Fibroblast of gingiva (primary cell): ENCODE measurements at places on chromosomes 1 and 21.

DNA sequence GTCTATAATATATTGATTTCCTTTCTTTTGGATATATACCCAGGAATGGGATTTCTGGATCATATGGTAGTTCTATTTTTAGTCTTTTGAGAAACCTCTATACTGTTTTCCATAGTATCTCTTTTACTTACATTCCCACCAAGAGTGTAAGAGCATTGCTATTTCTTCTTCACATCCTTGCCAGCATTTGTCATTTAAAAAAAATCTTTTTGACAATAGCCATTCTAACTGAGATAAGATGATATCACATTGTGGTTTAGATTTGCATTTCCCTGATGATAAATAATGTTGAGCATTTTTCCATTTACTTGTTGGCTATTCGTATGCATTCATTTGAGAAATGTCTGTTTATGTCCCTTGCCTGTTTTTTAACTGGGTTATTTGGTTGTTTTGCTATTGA, 467.4 kb downstream of the COL11A1 start:
- no peak for DNase-seq

GRCh38 chr1:80369780-80370179, 1363.2 kb upstream of the ADGRL4 start:
- no peak for DNase-seq

- no peak for DNase-seq
These were observed 39.8 kb upstream of the RGS8 start for GRCh38 chr1:182724215-182724614.

GRCh38 chr1:54750596-54750995, 13.7 kb downstream of the PARS2 start:
- no peak for DNase-seq

DNA sequence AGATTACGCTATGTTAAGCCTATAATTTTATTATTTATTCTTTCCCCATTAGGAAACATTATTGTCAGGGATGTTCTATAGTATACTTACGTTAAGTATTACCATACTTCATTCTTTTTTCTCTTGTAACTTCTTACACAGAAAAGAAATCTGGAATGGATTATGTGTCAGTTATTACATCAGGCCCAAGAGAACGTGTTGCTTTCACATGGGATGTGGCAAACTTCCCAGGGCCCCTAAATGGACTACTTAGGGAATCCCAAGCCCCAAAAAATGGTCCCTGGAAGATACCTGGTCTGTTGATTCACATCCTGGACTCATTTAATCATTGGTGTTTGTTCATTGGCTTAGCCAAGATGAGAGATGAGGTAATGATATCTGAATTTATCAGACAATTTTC, 249.8 kb downstream of the NRIP1 start:
- peak; percentile 37 for DNase-seq

GRCh38 chr1:15156807-15157380, 3.3 kb downstream of the TMEM51 start:
- no peak for DNase-seq

DNA sequence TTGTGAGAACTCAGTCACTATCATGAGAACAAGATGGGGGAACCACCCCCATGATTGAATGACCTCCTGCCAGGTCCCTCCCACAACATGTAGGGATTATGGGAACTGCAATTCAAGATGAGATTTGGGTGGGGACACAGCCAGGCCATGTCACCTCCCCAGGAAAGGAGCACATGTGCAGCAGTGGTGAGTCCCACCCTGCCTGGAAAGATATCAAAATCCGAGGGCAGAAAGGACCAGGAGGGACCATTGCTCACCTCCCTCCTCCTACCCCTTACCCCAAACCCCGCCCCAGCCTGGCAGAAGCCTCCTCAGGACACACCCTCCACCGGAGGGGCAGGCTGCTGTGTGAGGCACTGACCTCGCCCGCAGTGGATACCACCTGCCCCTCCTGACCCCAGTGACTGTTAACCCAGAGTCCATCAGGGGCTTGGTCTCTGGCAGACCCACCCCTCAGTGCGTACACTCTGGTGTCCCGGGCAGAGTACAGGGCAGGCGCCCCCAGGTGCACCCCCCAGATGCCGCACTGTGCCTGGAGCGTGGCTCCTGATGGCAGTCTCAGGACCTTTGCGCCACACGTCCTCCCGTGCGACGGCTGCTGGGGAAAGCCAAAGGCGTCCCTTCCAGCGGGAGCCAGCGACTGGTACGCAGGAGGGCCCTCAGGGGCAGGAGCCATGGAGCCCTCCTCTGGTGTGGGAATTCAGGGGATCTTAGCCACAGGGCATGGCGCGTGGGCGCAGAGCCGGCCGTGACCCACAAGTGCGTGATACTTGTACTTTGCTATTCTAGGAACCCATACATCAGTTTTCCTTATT, 20.9 kb downstream of the PDXK start:
- no peak for DNase-seq

DNA sequence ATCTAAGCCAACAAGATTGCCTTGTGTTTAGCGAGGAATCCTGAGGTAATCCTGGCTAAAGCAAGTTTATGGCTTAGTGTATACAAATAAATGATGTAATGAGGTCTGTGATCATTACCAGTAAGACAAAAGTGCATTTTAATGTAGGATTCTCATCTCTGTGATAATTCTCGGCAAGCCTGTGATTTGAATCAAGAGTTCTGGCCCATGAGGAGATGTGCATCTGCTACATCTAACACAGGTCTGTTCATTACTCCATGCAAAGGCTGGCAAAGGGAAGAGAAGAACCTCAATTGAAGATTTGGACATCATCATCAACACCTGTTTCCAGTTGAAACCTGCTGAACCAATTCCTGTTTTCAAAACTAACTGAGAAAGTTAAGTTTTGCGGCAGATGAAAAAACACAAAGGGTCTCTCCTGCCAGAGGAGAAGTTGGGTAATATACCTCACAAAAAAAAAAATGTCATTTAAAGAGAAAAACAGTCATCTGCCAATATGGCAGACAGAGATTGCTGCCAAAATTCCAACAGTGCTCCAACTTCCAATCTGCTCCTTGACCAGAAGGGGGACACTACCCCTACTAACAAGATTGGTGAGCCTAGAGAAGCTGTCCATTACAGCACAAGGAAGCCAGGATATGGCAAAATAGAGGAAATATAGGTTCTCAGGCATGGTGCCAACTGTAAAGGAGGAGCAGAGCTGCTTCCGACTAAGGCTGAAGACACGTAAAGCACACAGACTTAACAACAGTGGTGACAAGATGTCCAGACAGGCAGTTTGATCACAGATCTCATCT, 453.7 kb downstream of the TTLL7 start:
- no peak for DNase-seq

GRCh38 chr1:145961425-145962156, 2.8 kb downstream of the ANKRD34A start:
- DNase-seq = no peak

- DNase-seq = no peak
These were observed 105.3 kb downstream of the BACH1 start for GRCh38 chr21:29403922-29404538.

DNA sequence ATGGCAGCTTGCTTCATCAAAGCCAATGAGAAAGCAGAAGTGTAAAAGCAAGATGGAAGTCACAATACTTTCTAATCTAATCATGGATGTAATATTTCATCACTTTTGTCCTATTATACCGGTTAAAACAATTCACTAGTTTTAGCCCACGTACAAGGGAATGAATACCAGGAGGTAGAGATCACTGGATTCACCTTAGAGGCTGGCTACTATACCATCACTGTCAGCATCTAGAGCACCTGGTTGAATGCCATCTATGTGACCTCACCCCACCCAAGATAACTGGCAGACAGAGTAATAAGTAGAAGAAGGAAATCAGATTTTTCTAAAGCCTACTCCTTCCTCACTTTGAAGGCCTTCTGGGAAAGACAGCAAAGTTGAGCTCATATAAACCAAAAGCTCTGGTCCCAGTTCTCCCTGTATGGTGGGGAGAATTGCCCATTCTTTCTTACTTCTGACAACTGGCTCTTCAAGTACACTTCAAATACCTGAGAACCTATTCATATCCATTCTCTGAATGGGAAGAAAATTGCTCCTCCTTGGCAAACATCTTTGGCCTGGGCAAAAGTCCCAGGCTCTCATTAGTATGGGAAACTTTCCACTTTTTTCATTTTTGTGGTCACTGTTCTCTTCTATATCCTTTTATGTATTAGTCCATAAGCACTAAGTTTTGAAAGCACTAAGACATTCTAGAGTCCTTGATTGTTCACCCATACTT, 24.8 kb downstream of the HSD3B1 start:
- DNase-seq = no peak

- no peak for DNase-seq
These were observed 100.1 kb upstream of the SLC2A1 start for GRCh38 chr1:43058545-43059360.

DNA sequence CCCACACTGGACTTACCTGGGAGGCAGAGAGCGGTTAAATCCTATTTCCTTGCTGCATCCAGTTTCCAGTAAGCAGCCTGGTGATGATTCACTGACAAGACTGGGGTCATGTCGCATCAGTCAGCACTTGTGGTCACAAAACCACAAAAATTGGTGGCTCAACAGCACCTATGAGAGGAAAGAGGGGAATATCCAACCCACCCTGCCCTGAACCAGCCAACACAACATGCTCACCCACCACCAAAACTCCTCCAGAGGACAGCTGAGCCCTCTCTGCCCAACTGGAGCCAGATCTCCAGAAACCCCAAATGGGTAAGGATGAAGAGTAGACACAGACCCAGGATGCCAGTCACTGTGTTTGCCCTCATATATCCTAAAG, 64.0 kb downstream of the CD46 start:
- DNase-seq = no peak

GRCh38 chr1:111369177-111369576, 58.4 kb downstream of the OVGP1 start:
- DNase-seq = no peak

GRCh38 chr1:37824001-37824400, 16.0 kb upstream of the YRDC start:
- DNase-seq = no peak

GRCh38 chr1:86537928-86538695, 8.8 kb upstream of the CLCA4 start:
- DNase-seq = no peak

- no peak for DNase-seq
These were observed 13.2 kb downstream of the KYAT3 start for GRCh38 chr1:88979054-88979748.

GRCh38 chr1:2540816-2541492, 10.9 kb upstream of the HES5 start:
- no peak for DNase-seq

- no peak for DNase-seq
These were observed 24.1 kb downstream of the FAM163A start for GRCh38 chr1:179767177-179767581.

GRCh38 chr1:233289676-233290075, 5.8 kb downstream of the PCNX2 start:
- DNase-seq = no peak

- DNase-seq = no peak
These were observed 17.4 kb downstream of the HYI start for GRCh38 chr1:43436371-43436770.

GRCh38 chr1:17184822-17185484, 20.0 kb upstream of the PADI1 start:
- no peak for DNase-seq

DNA sequence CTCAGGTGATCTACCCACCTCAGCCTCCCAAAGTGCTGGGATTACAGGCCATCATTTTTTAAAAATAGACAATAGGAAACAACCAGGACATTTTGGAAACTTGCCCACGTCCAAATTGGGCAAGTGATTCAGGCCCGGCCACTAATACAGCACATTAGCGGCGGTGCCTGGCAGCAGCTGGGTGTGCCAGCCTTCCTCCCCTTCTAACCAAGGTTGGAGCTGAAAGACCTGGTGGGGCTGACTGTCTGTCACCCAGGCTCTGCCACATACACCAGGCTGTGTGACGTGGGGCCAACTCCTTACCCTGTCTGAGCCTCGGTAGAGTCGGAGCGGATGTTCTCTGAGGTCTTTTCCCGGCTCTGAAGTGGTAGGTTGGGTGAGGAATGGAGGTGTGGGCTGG, 29.6 kb upstream of the TMEM51 start:
- no peak for DNase-seq

DNA sequence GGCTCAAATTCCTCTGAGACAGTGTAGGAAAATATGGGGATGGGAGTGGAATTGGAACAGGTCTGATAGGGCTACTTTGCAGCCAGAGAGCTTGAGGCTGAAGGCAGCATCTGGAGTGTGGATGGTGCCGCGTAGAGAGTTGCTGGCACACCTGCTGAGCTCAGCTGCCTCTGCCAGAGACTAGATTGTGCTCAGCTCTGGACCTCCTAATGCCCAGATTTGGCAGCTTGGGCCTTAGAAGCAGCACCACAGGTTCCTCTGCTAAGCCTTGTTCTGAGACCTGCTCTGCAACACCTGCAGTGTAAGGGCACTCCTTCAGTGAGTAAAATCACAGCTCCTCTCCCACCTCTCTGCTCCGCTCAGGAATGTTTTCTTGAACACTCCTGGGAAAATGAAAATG, 23.3 kb downstream of the ACOT11 start:
- no peak for DNase-seq

DNA sequence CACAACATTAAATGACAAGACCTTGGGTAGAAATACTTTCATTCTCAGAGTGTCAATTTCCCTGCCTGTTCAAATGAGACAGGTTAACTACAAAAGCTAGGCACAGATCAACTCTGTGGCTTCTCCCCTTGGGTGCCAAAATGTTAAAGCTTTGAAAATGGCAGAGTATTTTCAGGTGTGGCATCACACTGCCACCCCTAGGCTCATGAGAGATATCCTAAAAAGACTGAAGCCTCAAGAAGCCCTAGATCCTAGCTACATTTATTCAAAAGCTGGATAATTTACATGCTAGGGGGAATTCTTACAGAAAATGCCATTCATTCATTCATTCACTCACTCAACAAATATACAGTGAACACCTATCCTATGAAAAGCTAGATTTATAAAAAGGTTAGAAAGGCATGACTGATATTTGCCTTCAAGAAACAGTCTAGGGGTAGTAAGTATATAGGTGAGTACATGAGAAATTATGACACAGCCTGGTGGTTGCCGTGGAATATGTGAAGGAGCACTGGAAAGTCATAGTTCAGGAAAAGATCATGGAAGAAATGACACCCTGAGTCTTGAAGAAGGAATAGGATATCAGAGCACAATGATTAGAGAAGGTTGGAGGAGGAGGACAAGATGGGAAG, 15.9 kb upstream of the RAB4A start:
- no peak for DNase-seq

- DNase-seq = peak; percentile 49
These were observed 4.4 kb upstream of the FMO2 start for GRCh38 chr1:171180670-171181069.

DNA sequence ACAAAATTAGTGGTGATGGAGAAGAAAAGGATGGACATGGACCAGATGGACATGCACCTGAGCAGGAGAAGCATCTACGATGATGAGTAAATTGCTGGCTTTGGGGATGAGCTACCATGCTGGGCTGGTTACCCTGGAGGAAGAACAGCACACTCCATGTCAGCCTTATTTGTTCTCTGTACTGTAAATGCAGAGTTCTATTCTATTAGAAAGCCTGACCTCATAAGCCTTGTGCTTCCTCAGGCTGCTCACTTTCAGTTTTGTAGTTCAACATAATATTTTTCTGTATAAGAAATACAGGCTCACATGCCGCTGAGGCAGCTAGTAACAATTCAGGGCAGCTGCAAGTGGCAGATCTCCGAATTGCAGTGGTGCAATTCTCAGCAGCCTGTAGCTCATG, 249.6 kb downstream of the PLA2G4A start:
- no peak for DNase-seq

GRCh38 chr1:227891223-227891954, 56.3 kb downstream of the WNT9A start:
- no peak for DNase-seq

- no peak for DNase-seq
These were observed 33.5 kb upstream of the CLDN14 start for GRCh38 chr21:36513430-36513829.

- DNase-seq = peak; percentile 92
These were observed 2.4 kb upstream of the PIK3R3 start for GRCh38 chr1:46134660-46135331.

- no peak for DNase-seq
These were observed 110.3 kb downstream of the KCNN3 start for GRCh38 chr1:154759793-154760192.
